ENCODE measurements at places on chromosomes 1 and 21.
A peak's percentile ranks its signal among the peaks of the same experiment; 100 is the strongest.

- DNase-seq, result no peak
These were observed 23.3 kb upstream of the ACBD6 start for GRCh38 chr1:180525715-180526039.

DNA sequence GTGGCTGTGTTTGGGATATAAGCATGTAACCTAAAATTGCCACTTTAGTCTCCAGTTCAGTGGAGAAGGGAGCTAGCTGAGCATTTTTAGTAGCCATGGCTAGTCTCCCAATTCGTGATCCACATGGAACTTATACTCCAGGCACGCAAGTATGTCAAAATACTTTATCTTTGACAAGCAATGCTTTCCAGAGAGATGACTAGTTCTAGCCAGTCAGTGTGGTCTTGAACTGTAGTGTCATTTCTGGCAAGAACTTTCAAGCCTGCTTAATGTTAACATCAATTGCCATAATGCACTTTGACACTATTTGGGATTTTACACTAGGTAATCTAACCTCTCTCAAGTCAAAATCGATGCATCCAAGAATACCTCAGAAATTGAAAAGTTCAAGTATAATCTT, 660.0 kb downstream of the PTPRC start:
- peak; percentile 54 for DNase-seq

DNA sequence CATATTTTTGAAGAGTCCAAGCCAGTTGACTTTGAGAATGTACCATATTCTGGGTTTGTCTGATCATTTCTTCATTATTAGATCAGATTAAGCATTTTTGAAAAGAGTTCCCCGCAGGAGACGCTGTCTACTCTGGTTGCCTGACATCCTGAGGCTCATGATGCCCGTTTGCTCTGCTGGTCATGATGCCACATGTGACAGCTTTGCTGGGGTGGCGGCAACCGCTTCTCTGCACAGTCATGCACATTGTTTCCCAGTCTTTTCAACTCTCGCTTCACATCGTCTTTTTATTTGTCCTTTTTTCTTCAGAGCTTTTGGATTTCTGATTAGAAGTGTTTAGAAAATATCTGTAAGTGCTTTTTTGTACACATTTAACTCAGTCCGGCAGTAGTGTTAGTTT, 90.7 kb downstream of the ST6GALNAC5 start:
- DNase-seq, result no peak

GRCh38 chr1:184822267-184822666, 67.6 kb upstream of the EDEM3 start:
- no peak for DNase-seq

DNA sequence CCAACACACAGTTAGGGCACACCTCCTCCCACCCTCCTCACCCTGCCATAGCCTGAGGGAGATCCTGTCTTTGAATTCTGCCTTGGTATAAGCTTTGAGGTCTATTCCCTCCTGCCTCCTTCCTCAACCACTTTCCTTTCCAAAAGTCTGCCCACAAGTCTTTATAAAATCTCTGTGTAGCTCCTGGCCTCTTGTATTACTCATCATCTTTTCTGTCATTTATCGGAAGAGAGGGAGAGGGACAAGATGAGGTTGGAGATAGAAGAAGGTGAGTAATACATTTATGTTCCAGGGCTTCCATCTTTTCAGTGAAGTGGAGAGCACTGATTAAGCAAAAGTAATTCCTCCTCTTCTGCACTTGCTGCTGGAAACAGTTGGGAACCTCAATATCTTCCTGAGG, 30.5 kb upstream of the EFCAB14 start:
- DNase-seq, result no peak

- DNase-seq, result no peak
These were observed 999.5 kb downstream of the NCAM2 start for GRCh38 chr21:21997390-21998333.

DNA sequence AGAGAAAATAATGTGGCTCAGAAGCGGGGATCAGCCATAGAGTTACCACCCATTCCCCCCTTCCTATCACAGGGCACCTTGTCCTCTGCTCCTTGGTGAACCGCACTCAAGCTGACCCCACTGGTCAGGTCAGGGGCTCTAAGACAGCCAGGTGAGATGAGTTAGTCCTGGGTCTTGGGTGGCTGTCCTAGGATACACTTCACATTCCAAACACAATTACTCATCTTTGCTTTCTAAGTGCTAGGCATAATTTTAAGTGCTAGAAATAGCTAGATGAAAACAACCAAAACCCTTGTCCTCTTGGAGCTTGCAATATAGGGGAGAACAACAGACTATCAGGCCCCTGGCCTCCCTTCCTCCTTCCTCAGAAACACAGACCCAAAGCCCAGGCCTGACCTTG, 7.8 kb upstream of the MUTYH start:
- peak; percentile 44 for DNase-seq

DNA sequence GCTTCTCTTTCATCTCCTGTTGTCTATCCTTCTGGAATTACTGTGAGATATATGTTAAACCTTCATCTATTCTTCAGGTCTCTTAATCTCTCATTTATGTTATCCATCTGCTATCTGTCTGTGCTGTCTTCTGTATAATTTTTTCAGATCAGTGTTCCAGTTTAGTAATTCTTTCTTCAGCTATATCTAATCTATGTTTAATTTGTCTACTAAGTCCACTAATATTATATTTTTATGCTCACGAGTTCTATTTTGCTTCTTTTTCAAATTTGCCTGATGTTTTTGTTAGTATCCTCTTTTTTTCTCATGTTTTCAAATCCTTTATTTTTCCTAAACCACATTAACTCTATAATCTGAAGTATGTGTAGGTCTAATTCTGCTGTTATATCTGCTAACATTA, 34.6 kb upstream of the PLEKHO1 start:
- no peak for DNase-seq

DNA sequence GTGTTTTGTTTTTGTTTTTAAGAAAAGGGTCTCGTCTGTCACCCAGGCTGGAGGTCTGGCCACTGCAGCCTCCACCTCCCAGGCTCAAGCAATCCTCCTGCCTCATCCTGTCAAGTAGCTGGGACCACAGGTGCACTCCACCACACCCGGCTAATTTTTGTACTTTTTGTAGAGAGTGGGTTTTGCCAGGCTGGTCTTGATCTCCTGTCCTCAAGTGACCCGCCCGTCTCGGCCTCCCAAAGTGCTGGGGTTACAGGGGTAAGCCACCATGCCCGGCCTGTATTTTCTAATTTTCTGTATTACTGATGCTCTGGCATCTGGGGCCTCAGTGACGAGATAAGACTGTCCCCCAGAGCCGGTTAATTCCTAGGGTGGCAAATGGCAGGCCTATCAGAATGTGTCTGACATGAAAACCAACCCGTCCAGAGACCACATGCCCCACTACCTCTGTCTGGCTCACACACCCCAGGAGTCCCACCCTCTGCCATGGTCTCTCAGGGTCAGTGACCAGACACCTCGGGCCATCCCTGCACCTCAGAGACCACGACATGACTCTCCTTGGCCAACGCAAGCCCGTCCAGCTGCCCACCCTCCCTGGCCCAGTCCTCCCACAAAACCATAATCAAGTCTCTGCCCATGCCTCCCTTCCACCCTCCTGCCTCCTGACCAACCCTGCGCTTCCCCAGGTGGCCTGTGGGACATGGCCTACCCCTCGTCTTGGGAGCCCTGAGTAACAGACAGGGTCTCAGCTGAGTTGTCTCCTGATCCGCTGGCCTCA, 12.5 kb downstream of the NPHP4 start:
- DNase-seq, result no peak

DNA sequence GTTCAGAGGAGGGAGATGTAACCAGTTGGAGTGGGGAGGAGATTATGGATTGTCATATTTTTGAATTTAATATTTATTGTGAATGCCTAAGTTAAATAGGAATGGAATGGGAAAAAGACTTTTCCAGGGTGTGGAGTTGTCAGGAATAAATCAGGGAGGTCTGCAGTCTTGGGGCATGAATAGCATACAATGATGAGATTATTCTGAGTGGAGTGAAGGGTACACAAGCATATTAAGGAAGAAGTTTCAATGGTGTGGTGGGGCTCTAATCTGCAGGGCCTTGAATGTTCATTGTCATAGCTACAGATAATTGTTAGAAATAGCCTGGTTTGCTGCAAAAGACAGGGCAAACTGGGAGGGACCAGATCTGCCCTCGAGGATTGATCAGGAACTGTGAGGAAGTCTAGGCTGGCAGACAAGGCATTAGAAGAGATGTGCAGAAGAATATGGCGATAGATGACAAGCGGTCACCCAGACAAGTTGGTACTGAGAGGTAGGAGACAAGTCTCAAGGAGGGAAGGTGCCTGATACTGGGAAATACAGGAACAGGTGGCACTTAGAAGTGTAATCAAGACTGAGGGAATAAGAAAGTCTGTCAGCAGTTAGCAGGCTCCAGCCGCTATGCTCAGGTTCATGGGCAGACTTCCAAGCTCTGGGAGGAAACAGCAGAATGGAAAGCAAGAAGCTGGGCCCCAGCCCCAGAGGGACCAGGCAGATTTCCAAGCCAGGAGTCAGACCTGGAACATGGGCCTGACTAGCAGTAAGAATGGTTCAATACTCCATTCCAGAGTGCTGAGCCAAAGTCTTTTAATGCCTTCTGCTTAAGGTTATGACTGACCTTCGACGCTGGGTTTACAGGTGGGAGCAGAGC, 20.9 kb upstream of the RGL1 start:
- DNase-seq, result peak; percentile 35

GRCh38 chr1:53740621-53741105, 1.7 kb upstream of the GLIS1 start:
- DNase-seq, result no peak

GRCh38 chr1:115652236-115652788, 10.5 kb downstream of the VANGL1 start:
- DNase-seq, result no peak
